ENCODE measurements at places on chromosomes 2 and 18.

DNA sequence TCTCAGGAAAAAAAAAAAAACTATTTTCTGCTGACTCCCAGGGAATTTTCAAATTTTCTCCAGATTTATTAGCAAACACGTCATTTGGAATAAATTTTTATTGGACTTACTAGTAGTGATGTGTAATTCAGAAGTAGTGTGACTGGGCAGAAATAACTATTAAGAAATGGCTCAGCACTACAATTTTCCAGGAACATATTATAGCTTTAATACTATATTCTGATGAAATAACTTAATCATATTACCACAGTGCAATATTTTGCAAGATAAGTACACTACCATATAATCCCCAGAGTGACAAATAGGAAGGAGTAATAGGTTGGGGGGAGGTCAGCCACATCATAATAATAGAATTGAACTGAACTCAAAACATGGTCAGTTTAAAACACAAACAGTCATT lies 19.7 kb upstream of the TNFAIP6 start:
- no peak for DNase-seq

GRCh38 chr18:2143636-2144035 lies 427.7 kb downstream of the METTL4 start:
- DNase-seq = no peak

DNA sequence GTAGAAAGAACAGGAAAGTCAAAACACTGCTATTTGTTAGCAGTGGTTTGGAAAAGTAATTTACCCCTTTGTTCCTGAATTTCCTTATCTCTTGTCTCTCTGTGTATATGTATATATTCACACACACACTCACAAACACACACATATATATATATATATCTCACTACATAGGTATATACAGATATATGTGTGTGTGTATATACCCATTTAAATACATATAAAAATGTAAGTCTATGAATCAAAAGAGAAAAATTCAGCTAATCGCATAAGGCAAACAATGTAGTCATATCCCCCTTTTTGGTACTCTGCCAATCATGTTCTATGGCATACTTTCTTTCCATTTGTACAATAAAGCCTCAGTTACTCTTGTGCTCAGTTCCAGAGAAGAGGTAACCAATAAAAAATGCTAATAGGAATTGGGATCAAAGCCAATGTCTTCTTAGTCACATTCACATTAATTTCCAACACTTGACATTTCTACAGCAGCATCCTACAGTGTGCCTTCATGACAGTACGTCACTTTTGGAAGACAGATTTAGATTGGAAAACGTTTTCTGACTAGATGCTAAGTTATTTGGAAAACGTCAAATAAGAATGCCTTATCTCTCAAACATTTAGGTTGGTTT lies 94.6 kb downstream of the MC4R start:
- DNase-seq = peak; percentile 33

GRCh38 chr18:48885924-48886400 lies 64.8 kb downstream of the SMAD7 start:
- no peak for DNase-seq

DNA sequence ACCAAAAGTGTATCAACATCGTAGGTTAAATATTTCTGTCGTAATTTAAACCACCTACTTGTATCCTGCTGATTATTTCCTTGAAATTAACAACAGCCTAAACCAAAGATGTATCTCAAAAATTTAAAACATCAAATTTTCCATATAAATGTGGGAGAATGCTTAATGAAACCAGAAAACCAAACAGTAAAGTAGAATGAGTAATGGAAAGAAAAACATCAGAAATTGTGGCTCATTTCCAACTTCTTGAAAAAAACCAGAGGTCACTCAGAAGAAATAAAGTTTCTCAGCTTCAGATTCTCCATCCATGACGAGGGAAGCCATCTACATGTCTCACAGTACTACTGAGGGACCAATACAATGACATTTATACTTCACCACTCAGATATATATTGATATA lies 296.5 kb downstream of the NOL4 start:
- no peak for DNase-seq

DNA sequence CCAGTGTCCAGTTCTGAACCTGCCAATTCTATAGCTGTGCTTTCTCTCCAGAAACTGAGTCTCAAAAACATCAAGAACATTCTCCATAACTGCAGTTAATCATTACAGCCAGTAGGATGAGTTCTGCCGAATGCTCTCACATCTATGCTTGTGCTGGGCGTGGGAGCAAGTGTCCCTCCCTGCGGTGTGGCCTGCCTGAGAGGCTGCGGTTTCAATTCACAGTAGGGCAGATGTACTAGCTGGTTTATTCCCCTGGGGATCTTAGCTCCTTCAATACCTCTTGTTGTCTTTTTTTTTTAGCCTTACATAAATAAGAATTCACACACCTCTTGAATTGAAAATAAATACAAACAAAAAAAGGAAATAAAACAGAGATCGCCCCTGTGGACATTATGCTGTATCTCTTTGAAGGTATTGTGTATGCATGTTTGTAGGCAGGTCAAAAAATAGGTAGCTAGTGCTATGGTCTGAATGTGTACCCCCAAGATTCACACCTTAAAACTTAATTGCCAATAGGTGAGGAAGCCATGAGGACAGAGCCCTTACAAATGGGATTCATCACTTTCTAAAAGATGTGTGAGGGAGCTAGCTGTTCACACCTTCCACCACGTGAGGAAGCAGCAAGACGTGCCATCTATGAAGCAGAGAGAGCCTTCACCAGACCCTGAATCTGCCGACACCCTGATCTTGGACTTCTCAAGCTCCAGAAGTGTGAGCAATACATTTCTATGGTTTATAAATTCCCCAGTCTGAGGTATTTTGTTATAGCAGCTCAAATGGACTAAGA lies 74.3 kb downstream of the BCL2L11 start:
- no peak for DNase-seq
